Activated naive CD4-positive, alpha-beta T cell treated with anti-CD3 and anti-CD28 coated beads, Interleukin-2, amount 50 U/mL, for 16 hours (primary cell): ENCODE measurements at places on chromosomes 2 and 18.

- DNase-seq, result no peak
Observed at GRCh38 chr2:52779446-52779845, 988.2 kb upstream of the CHAC2 start.

GRCh38 chr2:128374711-128375413 is 56.2 kb upstream of the HS6ST1 start:
- no peak for DNase-seq

DNA sequence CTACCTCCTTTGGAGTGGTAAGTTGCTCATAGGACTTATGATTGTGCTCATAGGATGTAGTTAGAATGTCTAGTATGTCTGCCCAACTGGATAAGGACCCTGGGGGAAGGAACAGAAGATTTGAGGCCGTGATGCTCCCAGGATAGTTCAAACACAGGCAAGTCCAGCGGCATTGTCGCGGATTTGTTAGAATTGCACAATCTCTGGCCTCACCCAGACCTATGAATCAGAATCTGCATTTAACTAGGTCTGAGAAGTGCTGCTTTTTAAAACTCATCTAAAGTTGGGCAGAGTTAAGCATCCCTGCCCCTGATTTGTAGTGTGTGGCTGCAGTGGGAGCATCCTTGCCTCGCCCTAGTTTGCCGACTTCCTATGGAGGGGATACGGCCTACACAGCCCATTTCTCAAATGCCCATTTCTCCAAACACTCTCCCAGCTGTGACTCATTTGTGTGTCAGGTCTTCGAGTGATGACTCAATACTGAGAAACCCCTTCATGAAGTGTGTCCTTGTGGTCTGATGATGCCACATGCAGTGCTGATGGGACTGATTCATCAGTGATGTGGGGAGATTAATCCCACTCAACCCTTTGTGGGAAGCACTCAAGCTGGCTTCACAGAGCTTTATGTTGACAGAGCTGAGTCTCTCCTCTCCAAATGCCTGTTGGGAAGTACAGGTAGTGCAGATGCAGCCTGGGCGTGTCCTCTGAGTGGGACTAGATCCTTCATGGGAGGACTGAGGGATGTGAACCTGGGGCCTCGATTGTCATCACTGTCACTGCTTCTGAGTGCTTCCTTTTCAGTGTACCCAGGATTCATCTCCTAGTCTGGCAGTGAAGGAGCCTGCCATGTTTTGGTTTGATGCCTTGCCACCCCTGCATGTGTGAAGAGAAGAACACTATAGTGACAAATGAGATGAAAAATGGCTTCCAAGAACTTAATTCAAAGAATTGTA is 18.7 kb downstream of the SMIM21 start:
- peak; percentile 29 for DNase-seq

DNA sequence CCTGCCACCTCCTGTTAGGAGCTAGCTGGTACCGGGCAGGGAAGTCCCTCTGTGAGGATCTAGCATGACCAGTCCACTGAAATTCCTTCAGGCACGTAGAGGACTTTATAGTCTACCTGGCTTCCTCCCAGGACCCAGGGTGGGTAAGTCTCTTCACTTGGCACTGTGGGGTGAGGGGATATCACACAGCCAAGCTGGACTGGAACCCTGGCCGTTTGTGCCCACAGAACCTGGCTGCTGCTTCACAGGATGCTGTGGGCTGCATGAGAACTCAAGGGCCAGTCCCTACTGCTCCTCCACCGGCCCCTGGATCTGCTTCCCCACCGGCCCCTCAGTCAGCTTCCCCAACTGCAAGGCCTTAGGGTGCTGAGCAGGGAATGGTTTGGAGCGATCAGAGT is 35.8 kb downstream of the HS1BP3 start:
- peak; percentile 0 for DNase-seq

GRCh38 chr18:14781671-14782070 is 33.7 kb downstream of the ANKRD30B start:
- no peak for DNase-seq

DNA sequence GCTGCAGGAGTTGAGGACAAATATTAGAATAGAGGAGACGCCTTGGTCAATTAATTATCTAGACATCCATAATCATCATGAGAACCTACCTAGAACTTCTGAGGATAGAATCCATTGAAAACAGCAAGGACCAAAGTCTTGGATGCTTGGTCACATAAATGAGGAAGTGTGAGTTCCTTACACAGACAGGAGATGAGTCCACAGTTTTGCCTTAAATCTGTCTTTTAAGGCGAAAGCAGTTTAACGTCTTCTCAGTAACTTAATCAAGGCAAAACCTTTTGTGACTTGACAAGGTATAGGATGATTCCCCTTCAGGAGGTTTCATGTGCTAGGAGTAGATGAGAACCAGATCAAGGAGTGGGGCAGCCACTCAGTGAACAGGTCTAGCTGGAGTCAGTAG is 1783.2 kb upstream of the CELF4 start:
- no peak for DNase-seq

GRCh38 chr2:64337314-64337713 is 116.6 kb upstream of the LGALSL start:
- DNase-seq, result no peak

DNA sequence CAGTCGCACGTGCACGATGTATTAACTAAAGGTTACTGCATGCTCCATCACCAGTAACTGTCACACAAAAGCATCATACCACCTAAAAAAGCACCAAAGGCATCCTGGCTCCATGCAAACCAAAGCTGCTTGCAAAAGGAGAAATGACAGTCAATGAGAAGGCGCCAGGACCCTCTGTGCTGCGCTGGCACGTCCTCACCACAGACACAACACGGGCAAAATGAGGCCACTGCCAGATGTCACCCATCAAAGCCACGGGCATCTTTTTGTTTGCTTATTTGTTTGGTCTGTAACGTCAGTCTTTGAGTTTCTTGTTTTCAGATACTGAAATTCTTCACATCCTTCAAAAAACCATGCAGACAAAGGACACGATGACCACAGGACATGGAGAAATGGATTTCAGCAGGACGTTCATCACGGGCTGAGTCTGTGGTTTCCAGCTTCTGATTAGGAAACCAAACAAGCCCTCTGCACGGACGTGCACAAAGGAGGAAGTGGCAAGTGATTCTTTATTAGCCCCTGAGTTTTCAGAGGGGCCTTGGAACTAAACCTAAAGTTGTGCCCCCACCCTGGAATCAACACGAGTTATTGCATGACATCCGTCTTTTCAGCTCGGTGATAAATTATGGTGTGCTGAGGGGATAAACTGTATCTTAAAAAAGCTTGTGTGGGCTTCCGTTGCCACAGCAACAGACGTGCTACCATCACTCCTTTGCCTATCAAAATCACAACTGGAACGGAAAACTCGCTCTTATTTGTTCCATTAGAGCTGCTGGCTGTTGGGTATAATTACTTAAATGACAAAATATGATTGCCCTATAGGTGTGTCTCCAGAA is 181.8 kb downstream of the EIPR1 start:
- DNase-seq, result no peak

DNA sequence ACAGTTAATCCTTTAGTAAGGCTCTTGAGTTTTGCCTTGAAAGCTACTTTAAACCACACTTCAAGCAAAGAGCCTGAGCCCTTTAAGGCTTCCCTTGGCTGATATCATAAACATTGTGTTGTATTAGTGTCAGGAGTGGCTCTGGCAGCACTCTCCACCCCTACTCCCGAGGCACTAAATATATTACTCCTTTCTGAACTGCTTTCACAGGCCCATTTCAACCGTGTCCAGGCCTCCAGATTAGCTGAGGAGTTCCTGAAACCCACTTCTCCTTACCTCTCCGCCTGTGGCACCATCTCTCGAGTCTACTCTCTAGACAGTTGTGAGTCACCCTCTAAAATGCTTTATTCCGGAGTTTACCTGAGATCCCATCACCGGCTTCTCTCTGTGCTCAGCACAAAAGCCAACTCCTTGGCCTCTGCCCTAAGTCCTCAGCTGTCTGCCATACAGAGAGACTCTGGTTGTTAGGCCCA is 14.4 kb upstream of the STON1 start:
- no peak for DNase-seq

- no peak for DNase-seq
Observed at GRCh38 chr18:35525795-35526494, 28.2 kb upstream of the INO80C start.
